Endothelial cell of umbilical vein (primary cell): ENCODE measurements at places on chromosomes 16 and 17.

DNA sequence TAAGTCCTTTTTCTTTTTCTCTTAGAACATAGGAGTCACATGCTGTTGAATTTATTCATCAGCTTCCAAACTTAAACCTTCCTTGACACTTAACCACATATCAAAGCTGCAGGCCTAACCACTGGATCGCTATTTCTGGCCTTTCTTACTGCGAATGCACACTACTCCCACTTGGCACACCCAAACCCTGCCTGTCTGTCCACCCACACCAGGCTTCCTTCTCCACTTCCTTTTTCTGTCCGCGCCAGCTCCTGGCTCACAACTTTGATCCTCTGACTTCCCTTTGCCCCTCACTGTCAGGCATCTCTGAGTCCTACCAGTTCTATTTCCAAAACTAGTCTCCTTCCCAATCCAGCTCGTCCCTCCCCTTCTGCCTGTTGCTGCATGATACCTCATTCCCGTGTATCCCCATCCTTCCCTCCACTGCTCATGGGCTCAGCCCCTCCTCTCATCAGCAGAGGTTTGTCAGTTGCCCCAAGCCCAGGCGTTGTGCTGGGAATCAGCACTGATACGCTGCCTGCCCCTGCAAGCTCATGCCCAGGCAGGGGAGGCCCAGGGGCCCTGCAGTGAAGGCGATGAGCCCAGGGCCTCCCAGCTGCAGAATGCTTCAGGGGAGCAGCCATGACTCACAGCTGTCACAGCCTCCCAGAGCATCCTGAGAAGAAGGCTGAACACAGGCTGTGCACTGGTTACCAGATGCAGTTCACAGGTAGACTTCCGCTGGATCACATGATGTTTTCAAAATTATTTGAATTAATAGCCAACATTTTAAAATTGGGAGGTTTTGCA, 179.8 kb downstream of the KATNIP start:
- H3K4me1 ChIP-seq, result peaks cover 2% of the 10 kb centered on the region
- peak; percentile 33 for DNase-seq
- no peak overlapping the region for H3K4me3 ChIP-seq
- no peaks in the 10 kb centered on the region for H3K27me3 ChIP-seq
- H3K36me3 ChIP-seq, result no peaks in the 10 kb centered on the region

GRCh38 chr16:88922114-88922825, 54.7 kb downstream of the CBFA2T3 start:
- no peak overlapping the region for H3K4me3 ChIP-seq
- H3K27me3 ChIP-seq, result no peaks in the 10 kb centered on the region
- H3K36me3 ChIP-seq, result no peaks in the 10 kb centered on the region
- peak; percentile 75 for DNase-seq
- peaks cover 27% of the 10 kb centered on the region for H3K4me1 ChIP-seq

- H3K4me3 ChIP-seq, result peak overlapping the region; percentile 81
- H3K36me3 ChIP-seq, result peaks cover 13% of the 10 kb centered on the region
- no peak for DNase-seq
- peaks cover 17% of the 10 kb centered on the region for H3K4me1 ChIP-seq
- H3K27ac ChIP-seq, result peak overlapping the region; percentile 71
These were observed 698 bp downstream of the PSME3 start for GRCh38 chr17:42833767-42834422.

DNA sequence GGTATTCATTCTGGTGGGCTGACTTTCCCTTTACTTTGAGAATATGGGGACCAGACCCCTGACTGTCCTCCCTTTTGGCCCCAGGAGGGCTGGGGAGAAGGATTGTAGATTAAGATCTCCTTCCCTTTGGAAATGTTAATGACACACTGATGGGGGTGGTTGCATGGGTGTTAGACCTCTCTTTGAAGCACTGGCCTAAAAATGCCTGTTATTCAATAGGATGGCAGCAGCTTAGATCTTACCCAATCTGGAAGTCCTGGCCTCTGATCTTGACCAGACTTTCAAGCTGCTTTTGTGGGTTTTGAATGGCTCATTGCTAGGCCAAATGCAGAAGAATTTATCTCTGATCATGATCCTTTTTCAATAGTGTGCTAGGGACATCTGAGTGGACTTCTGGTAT, 25.7 kb downstream of the MAP3K3 start:
- H3K36me3 ChIP-seq, result peaks cover 13% of the 10 kb centered on the region
- no peak overlapping the region for H3K4me3 ChIP-seq
- H3K27me3 ChIP-seq, result no peaks in the 10 kb centered on the region
- H3K4me1 ChIP-seq, result no peaks in the 10 kb centered on the region
- no peak for DNase-seq
- H3K27ac ChIP-seq, result no peak overlapping the region

- H3K4me1 ChIP-seq, result peaks cover 26% of the 10 kb centered on the region
- H3K27me3 ChIP-seq, result no peaks in the 10 kb centered on the region
- H3K27ac ChIP-seq, result no peak overlapping the region
- no peak for DNase-seq
- no peak overlapping the region for H3K4me3 ChIP-seq
These were observed 31.1 kb downstream of the ADAMTS18 start for GRCh38 chr16:77403732-77404131.

DNA sequence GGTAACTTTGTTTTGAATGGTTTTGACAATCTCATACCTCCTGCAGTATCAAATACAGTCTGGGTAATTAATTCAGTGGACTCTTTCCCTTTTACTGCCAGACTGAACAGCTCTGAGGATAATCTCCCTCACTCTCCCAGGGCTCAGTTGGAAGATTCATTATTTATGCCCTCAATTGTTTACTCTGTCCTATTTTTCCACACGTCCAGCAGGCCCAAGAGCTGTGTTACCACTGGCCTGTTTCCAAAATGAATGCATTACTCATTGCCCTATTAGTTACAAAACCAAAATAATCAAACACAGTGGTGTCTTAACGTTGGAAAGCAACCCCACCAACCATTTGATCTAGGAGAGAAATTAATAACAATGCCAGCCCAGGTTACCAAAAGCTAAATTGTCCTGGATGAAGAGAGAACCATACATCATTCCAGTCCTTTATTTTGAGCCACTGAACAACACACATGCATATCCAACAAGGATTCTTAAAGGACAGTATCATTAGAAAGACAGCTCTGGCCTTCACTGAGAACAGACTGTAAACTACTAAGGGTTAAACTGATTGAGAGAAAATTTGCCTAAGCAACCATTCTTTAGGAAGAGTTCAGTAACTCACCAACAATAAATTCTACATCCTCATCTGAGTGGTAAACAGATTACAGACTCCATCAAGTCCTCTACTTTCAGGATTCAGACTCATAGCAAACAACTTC, 34.5 kb downstream of the FAM222B start:
- peak; percentile 95 for DNase-seq
- peak overlapping the region; percentile 1 for H3K4me3 ChIP-seq
- H3K36me3 ChIP-seq, result peaks cover 6% of the 10 kb centered on the region
- H3K27ac ChIP-seq, result peak overlapping the region; percentile 89
- peaks cover 50% of the 10 kb centered on the region for H3K4me1 ChIP-seq

DNA sequence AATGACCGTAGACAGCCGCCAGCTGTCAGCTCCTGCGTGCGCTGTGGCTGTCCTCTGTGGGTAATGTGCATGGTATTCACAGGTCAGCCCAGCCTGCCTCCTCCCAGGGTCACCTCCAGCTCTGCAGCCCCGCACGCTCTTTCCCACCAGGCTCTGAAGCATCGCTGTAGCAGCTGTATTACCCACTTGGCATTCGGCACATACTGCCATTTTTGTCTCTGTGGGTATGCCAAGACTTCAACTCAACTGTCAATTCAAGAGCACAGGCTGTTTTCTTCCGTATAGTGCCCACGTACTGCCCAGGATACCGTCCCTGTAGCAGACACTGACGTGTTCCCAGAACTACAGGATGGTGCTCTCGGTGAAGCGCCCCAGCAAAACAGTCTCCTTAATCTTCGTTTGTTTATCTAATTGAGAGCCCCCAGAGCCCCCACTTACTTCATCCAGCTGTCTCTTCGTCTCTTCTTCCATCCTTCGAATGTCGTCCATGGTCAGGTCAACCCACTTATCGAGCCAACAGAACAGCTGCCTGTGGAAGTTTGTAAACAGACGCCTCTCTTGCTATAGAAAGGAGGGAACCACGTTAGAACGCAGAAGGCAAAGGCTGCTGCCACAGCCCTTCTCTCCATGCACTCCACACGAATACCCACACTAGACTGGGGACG, 17.4 kb upstream of the INPP5K start:
- peaks cover 52% of the 10 kb centered on the region for H3K36me3 ChIP-seq
- H3K27ac ChIP-seq, result no peak overlapping the region
- no peaks in the 10 kb centered on the region for H3K27me3 ChIP-seq
- no peak for DNase-seq

DNA sequence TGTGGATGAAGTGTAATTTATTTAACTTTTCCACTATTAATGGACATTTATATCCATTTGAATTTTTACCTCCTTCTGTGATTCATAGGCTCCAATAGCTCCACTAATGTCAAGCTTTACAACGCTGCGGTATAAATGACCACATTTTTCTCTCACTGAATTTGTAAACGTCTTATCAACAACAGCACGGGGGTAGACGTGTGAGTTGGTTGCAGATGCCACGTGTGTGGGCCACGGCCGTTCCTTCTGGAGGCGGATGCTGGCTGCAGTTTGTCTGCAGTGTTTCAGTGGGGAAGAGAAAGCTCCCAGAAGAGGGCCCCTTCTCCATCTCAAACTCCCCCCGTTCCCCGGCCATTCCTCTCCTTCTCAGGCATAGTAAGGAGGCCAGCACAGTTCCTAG, 68.2 kb upstream of the XYLT1 start:
- H3K27me3 ChIP-seq, result no peaks in the 10 kb centered on the region
- H3K4me1 ChIP-seq, result no peaks in the 10 kb centered on the region
- no peaks in the 10 kb centered on the region for H3K36me3 ChIP-seq
- H3K4me3 ChIP-seq, result no peak overlapping the region
- DNase-seq, result no peak

DNA sequence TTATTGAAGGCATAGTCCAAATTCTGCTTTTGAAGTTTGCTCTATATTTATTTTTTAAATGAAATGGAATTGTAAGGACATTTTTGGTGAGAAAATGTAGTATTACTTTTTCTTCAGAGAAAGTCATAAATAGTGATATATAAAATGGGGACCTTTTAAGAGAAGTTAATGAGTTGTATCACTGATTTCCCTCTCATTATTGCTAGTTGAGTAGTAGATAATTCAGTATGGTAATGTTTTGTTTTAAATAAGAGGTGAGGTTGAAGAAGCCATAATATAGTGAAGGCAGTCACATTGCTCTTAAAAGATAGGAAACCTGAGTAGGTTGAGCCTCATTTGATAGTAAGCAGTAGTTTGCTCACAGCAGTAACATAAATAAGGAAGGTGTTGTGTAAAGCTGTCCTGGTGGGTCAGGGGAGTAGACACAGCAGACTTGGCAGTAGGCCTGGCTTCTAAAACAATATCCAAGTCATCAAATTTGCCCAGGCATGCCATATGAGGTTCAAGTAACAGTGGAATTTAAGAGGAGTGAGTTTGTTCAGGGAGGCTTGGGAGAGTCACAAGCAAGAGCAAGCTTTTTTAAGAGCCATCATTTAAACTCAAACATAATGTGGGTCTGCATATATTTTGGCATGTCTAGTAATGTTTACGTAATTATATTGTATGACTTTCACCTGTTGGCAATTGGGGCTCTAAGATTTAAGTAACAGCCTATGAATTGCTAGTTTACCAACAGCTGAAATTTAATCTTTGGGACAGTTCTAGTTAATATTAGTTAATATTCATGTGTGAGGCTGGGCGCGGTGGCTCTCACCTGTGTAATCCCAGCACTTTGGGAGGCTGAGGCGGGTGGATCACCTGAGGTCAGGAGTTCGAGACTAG, 6.5 kb downstream of the NFATC3 start:
- no peaks in the 10 kb centered on the region for H3K36me3 ChIP-seq
- H3K27me3 ChIP-seq, result no peaks in the 10 kb centered on the region
- peak; percentile 74 for DNase-seq
- H3K4me3 ChIP-seq, result no peak overlapping the region
- H3K4me1 ChIP-seq, result peaks cover 14% of the 10 kb centered on the region

GRCh38 chr17:18040261-18040858, 1.2 kb downstream of the GID4 start:
- peaks cover 20% of the 10 kb centered on the region for H3K4me1 ChIP-seq
- no peak for DNase-seq

DNA sequence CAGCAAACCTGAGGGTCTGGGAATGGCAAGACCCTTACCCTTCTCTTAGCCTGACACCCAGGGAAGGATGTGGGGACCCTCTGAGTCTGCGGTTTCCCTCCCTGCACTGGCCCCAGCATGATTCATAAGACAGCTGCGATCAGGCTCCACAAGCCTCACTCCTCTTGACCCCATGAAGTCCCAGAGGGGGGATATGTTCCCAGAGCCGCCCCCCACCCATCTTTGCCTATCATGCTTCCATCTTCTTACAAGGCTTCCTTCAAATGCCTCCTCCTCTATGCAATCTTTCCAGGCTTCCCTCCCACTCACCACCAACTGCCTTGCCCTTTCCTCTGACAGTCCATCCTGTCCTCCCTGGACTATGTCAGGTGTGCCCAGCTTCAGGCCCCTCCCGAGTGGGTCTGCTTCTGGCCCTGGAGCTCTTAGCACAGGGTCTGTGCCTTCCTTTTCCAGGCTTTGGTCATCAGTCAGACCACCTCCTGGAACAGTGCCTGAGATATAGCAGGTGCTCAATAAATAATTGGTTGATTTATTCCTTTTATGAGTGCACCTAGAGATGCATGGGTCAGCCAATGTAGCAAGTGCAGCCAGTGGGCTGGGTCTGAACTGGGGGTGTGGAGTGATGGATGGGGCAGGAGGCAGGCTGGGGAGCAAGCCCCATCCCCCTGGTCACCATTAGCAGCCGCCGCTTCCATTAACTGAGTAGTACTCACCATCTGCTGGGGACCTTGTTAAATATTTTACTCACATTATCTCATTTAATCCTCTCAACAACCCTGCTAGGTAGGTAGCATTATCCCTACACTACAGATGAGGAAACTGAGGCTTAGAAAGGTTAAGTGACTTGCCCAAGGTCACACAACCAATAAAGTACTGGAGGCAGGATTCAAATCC, 8.4 kb downstream of the DLX3 start:
- no peaks in the 10 kb centered on the region for H3K4me1 ChIP-seq
- H3K27ac ChIP-seq, result no peak overlapping the region
- H3K4me3 ChIP-seq, result no peak overlapping the region
- DNase-seq, result no peak
- H3K36me3 ChIP-seq, result no peaks in the 10 kb centered on the region

GRCh38 chr16:56923481-56924091, 8.4 kb upstream of the HERPUD1 start:
- no peak overlapping the region for H3K4me3 ChIP-seq
- no peak overlapping the region for H3K27ac ChIP-seq
- H3K27me3 ChIP-seq, result peaks cover 5% of the 10 kb centered on the region
- no peak for DNase-seq
- H3K36me3 ChIP-seq, result no peaks in the 10 kb centered on the region

- no peak overlapping the region for H3K4me3 ChIP-seq
- no peak for DNase-seq
- no peak overlapping the region for H3K27ac ChIP-seq
- H3K36me3 ChIP-seq, result no peaks in the 10 kb centered on the region
- H3K27me3 ChIP-seq, result peaks cover 2% of the 10 kb centered on the region
These were observed 143.4 kb upstream of the HS3ST2 start for GRCh38 chr16:22670551-22671041.

- peaks cover 10% of the 10 kb centered on the region for H3K4me1 ChIP-seq
- H3K27me3 ChIP-seq, result no peaks in the 10 kb centered on the region
- H3K36me3 ChIP-seq, result no peaks in the 10 kb centered on the region
- peak overlapping the region; percentile 99 for H3K4me3 ChIP-seq
- H3K27ac ChIP-seq, result peak overlapping the region; percentile 19
These were observed 744 bp upstream of the NF1 start for GRCh38 chr17:31093866-31094599.
